ENCODE measurements at places on chromosomes 16 and 17.
A peak's percentile ranks its signal among the peaks of the same experiment; 100 is the strongest.

DNA sequence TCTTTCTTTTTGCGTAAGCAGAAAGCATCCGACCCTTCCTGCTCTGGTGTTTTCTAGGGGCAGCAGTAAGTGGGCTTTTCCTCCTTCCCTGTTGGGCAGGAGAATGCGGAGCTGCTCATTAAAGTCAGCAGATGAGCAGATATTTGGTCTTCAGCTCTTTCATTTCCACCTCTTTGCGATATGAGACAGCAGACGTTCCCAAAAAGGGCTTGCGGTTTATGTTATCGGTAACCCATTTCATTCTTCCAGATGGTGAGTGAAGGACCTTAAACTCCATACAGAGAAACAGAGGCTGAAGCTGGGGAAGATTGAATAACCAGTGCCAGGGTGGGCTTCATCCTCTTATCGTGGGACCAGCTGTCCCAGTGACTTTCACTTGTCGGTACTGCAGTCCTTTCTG lies 40.7 kb downstream of the KSR1 start:
- no peak for DNase-seq

DNA sequence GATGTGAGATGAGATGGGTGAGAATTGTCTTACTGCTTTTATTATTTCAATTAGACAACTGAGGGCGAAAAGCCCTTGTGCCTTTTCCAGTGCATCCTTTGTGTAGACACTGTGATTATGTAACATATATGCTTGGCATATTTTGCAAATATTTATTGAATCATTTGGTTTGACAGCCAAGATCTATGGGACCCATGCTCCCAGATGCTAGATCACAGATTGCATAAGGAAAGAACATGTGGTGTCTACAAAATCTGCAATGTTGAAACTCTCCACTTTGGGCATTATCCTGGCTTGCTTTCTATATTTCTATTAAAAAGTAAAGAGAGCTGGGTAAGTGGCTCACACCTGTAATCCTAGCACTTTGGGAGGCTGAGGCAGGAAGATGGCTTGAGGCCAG lies 4.8 kb upstream of the COG1 start:
- DNase-seq = no peak

- no peak for DNase-seq
Measured at GRCh38 chr17:4678448-4679026, 25.4 kb downstream of the PELP1 start.

- peak; percentile 58 for DNase-seq
Measured at GRCh38 chr17:68511671-68512246, 471 bp upstream of the PRKAR1A start.

GRCh38 chr17:50042211-50042610 lies 13.7 kb upstream of the ITGA3 start:
- DNase-seq = no peak

DNA sequence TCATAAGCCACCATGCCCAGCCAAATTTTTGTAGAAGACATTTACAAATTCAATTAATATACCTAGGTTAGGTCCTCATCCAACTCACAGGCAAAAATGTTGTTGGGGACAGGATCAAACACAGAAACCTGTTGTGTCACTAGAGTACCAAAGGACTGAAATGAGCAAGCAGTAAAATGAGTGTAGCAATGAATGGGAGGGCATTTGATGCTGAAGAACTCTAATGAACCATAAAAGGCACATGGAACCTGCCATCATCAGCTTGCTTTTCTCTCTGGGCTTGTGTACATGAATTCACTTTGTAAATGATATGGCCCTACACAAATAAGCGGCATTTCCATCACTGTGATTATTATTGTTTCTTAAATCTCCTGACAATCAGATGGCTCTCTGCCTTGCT lies 17.8 kb downstream of the USP31 start:
- no peak for DNase-seq

DNA sequence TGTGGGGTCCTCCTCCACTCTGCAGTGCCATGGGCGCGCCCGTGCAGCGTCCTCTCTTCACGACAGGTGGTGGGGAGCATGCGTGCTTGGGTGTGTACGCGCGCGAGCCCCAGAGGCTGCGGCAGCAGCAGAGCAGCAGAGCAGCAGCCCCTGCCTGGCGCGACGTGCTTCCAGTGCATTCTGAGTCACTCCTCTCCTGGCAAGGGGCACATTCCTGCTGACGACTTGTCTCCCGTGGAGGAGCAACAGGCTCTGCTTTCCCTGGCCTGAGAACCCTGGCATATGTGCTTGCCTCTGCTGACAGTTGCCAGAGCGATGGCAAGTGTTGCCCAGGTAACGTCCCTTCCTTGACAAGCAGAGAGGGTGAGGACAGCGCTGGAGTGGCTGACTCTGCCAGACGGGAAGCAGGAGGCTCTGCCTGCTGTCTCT lies 133.8 kb upstream of the PLCG2 start:
- DNase-seq = no peak

DNA sequence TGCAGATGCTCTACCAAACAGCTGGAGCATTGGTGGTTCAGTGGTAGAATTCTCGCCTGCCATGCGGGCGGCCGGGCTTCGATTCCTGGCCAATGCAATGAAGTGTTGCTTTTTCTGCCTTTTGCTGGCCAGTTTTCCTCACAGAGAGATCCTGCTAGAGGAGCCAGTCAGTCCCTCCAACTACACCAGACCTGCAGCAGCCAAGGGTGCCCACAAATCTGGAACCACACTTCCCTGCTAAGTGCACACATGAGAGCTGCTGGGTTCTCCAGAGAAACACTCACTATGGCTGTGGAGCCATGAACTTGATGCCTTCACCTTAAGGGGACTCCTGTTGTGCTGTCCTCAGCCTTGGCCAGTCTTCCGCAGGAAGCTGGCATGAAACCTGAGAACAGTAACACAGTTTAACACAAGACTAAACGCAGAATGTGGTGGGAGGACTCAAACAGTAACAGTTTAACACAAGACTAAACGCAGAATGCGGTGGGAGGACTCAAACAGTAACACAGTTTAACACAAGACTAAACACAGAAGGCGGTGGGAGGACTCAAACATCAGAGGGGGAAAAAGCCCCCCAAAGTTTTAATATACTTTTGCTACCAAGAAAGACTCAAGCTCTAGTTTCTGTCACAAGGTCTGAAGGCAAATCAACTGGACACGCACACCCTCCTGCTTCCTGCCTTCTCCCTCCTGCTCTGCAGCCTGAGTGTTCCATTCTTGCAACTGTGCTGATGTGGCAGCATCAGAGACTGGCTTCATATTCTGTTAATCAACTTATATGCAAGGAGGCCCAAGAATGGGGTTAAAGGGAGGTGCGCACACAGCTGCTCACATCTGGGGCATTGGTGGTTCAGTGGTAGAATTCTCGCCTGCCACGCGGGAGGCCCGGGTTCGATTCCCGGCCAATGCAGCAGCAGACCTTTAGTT lies 12.0 kb downstream of the VAC14 start:
- DNase-seq = no peak

DNA sequence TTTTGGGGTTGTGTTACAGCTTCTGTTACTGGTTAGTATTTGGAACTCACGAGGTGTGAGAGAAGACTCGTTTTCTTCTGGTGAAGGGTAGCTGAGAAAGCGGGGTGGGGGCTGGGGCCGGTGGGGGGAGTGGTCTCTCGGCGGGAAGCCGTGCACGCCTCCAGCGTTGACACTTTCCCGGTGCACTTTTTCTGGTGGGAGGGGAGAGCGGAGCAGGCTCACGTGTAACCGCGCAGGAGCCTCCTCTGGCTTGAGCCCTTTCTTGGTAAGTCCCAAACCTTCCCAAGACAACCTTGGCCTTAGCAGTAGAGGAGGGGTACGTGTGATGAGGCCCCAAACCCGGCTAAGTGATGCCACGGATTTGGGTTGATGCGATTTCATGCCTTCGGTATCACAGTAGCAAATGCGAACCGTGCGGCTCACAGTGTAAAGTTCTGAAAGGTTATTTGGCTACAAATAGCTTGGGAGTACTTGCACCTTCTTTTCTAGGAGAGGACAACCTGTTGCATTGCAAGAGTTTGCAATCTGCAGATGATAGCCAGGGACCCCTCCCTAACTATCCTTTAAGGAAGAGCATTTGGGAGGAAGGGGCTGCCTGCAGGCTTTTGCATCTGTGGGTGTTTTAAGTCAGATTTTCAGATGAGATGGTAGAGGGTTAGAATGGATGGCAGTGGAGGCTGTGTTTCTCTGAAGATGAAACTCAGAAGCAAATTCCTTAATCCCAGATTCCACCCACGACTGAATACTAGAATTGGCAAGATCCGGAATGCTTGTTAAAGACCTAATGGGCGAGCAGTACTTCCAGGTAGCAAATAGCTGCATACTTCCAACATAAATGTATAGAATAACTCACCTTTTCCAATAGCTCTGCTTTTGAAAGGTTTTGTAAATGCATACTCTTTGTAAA lies 1.5 kb downstream of the HLF start:
- no peak for DNase-seq

GRCh38 chr16:73408311-73408710 lies 360.4 kb upstream of the ZFHX3 start:
- no peak for DNase-seq

DNA sequence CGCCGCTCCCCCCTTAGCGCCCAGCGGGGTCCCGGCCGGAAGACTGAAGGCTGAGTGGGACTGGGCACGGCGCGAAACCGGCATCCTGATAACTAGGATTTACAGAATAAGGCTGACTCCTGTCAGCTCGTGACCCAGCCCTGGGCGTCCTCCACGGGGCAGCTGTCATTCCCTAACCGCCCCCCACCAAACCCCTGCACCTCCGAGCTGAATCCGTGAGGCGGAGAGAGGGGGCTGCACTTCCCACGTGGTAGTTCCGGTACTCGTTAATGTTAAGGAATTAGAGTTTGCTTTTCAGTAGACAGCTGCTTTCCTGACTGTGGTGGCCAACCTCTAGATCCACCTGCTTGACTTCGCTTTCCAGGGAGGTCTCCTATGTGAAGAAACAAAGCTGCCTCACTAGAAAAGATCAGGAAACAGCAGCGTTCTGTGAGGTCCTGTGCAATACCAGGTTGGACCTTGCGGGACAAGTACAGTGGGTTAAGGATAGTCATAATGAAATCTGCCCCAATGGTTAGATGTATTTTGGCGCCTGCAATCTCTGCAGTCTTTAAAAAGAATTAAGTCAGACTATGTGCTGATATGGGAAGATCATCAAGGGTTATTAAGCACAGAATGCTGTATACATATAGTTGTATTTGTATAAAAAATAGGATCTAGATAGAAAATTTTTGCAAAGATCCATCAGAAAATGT lies 1.1 kb upstream of the WBP2 start:
- DNase-seq = no peak

DNA sequence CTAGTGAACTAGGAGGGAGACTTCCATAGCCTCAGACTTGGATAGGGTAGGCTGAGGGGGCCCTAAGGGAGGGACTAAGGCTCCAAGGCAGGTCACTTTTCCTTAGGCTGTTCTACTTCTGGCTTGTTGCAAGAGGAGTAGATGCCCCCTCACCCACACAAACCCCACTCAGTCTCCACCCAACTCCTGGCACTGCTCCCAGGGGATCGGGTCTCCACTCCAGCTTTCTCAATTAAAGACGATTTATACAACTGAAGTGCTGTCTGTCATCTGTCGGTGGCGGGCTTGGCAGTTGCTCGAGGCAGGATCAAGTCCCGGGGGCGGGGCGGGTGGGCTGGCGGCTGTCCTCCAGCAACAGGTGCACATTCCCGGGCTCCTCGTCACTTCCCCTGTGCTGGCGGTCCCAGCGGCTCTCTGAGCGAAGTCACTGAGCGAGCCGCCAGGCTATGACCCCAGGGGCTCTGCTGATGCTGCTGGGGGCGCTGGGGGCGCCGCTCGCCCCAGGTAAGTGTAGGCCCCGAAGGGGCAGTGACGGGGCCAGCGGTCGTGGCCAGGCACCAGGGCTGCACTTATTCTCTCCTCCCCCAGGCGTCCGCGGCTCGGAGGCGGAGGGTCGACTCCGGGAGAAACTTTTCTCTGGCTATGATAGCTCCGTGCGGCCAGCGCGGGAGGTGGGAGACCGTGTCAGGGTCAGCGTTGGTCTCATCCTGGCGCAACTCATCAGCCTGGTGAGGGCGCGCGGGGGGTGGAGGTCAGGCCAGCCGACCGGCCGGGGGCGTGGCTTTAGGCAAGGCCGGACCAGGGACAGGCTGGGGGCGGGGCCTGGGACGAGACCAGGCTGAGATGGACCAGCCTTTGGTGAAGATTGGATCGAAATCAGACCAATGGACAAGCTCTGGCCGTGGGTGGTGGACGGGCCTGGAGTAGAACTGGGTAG lies at the start of gene CHRNB1:
TSS of gene CHRNB1 (plus strand) at position 380 of the 937 bp plus-strand sequence. CDS start at position 447, 67 bp downstream.
- no peak for DNase-seq

DNA sequence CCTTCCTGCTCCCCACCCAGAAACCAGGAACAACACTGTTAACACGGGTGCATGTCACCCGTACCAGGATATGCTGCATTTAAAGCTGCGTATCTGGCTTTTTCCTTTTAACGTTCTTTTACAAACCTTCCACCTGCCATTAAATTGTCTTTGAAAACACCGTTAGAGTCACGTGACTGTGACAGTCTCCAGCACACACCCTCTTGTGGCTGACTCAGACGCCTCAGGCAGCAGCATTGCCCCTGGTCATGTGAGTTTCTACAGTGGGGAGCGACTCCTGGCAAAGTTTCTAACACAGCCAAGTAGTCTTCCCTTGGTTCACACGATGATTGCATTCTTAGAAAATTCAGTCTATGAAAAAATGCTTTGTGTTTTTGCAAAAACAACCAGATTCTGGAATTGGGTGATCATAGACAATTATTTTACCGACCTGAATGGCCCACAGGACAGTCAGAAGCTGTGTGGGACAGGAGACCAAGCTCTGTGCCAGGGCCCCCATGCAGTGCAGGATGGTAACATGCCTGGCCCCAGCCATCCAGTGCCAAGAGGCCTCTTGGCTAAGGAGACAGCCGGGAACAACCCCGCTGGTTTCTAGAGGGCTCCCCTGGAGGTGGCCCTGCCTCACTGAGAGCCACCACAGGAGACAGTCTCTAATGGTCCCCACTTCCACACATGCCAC lies 199.1 kb downstream of the KATNIP start:
- DNase-seq = no peak

DNA sequence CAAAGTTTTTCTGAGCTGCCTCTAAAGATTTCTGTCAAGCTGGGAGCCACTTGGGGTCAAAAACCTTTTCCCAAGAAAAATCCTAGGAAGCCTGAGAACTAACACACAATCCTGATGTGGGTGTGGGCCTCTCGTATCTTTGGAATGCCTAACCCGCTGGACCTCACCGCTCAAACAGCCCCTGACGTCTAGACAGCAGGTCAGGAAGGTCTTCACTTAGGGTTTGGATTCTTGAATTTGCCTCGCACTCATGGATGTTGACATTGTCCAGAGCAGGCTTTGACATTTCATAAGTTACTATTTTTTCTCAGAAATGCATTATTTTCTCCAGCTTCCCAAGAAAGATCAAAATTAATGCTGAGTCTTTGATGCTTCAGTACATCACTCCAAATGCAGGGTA lies 18.9 kb downstream of the TEX2 start:
- no peak for DNase-seq

DNA sequence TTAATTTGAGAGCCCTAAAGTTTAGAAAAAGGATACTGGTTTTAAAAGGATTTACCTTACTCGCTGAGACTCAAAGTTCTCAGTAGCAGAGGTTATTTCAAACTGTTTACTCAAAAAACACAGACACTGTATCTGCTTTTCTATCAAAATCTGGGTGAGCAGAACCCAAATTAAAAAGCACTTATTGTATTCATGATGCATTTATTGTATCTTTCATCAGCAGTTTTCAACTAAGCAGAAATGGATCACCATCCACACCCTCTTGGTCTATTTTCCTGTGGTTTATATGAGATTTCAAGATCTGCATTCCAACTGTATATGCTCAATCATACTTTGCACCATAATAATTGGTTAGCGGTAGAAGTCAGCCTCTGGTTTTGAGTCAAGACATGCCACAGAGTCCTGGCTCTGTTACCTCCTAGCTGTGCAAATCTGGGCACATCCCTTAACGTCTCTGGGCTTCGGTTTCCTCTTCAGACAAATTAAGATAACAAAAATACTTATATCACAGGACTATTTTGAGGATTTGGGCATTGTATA lies 109.5 kb downstream of the ASIC2 start:
- no peak for DNase-seq

GRCh38 chr16:26531290-26531730 lies 535.4 kb upstream of the C16orf82 start:
- DNase-seq = no peak
